ENCODE measurements at places on chromosomes 7 and 10.

DNA sequence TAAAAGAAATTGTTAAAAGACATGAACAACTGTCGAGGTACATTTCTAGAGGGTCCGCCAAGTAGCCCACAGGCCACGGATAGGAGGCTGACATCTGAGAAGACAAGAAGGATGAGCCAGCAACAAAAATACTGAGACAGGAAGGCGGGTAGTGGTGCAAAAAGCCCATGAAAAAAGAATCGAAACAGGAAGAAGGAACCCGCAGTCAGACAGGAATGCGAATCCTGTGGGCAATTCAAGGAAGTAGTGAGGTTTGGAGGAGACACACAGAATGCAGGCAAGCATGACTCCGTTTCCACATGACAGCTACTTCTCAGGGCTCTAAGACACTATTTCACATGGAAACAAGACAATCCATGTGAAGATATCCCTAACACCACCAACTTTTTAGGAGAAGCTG, 125.2 kb downstream of the DOCK4 start:
- peak; percentile 70 for DNase-seq

- DNase-seq: peak; percentile 54
These were observed 10.9 kb upstream of the CHRM2 start for GRCh38 chr7:136857573-136857972.

DNA sequence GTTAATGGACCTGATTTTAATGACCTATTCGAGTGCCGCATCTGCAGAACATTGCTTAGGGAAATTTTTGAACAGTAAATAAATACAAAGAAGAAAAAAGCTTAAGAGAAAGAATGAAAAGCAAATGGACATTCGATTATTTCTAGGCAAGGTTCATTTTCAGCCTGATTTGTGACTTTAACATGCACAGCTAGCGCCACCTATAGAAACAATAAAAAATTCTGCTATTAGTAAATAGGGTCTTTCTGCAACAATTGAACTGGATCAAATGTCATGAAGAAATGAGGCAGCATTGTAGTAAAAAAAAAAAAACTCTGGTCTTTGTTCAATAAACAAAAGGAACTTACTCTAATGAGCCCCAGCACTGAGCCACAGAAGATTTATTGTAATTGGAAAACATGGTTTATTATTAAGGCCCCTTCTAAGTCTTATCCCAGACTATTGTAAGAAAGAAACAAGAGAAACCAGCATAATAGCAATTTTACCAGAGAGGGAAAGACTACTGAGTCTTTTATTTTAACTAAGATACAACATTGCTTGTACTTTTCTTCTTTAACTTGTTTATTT, 41.4 kb upstream of the GHITM start:
- DNase-seq: peak; percentile 22

DNA sequence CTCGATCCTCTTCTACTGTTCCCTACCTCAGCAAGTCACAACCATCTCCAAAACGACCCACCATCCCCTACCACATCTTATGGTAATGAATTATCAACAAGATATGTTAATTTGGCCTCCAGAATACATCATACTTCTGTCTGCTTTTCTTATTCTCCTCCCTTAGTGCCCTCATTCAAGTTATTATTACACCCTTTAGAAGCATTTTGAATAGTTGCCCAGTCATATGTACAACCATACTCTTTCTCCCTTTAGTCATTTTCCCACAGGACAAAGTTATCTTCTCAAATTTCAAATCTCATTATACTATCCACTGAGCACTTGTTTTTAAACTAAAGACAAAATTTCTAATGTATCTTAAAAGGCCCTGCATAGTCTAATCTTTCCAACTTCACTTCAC, 71.0 kb downstream of the GNAT3 start:
- peak; percentile 36 for DNase-seq

GRCh38 chr7:153934048-153934447, 118.2 kb upstream of the DPP6 start:
- DNase-seq: no peak

DNA sequence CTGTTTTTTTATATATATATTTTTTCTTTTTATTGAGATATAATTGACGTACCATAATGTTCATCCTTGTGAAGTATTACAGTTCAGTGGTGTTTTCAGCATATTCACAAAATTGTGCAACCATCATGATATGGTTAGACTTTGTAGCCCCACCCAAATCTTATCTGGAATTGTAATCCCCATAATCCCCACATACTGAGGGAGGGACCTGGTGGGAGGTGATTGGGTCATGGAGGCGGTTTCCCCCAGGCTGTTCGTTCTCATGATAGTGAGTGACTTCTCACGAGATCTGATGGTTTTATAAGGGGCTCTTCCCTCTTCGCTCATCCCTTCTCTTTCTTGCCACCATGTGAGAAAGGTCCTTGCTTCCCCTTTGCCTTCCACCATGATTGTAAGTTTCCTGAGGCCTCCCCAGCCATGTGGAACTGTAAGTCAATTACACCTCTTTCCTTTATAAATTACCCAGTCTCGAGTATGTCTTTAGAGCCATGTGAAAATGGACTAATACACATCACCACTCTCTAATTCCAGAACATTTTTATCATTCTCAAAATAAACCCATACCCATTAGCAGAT, 73.9 kb upstream of the SMNDC1 start:
- no peak for DNase-seq

GRCh38 chr7:149733924-149734790, 39.2 kb downstream of the ZNF467 start:
- no peak for DNase-seq

DNA sequence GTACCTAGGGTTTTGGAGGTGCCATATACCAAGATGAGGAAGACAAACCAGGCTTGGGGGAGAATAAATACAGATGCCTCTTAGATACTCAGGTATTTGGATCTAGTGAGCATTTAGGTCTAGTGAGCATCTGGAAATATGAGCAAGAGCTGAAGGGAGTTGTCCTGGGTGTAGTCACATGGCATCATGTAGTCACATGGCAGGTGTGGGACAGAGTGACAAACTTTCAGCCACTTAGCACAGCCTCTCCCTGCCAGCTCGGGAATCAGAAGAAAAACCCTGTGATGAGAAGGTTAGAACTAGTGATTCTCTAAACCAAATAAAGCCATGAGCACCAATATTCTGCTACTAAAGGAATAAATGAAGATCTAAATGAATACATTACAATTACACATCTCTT, 24.3 kb downstream of the RGR start:
- no peak for DNase-seq

- DNase-seq: no peak
These were observed 129.2 kb downstream of the BAMBI start for GRCh38 chr10:28806488-28806941.

Measured in astrocyte of the spinal cord (primary cell).